ENCODE measurements at places on chromosomes 3 and 15.

GRCh38 chr3:53109891-53110771, 20.1 kb downstream of the RFT1 start:
- DNase-seq = peak; percentile 33

- no peak for DNase-seq
Measured at GRCh38 chr3:193744048-193744821, 151.2 kb downstream of the OPA1 start.

GRCh38 chr15:61092361-61093157, 136.5 kb downstream of the RORA start:
- DNase-seq = no peak

DNA sequence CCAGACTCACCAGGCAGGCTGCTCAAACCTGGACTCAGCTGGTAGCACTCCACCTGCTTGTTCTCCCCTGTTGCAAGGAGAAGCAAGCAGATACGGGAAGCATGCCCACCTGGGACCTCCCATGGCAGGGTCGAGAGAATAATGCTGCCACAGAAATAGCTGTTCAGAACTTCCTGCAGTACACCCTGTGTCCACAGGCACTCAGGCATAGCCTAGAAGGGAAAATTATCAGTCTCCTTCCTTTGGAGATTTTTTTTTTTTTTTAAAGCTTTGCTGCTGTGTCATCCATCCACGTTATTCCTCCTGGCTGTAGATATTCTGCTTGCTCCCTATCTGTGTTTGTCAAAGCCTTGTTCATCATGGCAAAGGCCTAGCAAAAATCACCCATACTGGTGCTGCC, 32.7 kb upstream of the RPS17 start:
- no peak for DNase-seq

DNA sequence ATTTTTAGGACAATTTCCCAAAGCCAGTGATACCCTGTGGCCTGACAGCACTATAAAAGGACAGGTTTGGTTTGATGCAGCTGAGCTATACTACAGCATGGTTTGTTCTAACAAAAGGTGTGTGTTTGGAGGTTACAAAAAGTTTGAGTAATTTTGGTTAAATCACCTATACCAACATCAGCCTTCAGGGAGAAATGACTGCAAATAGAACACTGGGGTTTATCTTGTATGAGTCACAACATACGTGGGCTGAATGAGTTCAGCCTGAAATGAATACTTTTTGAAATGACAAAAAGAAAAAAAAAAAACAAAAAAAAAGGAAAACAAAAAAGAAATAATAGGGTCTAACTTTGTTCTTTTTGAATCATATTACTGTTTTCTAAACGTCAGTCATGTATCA, 345.7 kb downstream of the CNTN3 start:
- no peak for DNase-seq

DNA sequence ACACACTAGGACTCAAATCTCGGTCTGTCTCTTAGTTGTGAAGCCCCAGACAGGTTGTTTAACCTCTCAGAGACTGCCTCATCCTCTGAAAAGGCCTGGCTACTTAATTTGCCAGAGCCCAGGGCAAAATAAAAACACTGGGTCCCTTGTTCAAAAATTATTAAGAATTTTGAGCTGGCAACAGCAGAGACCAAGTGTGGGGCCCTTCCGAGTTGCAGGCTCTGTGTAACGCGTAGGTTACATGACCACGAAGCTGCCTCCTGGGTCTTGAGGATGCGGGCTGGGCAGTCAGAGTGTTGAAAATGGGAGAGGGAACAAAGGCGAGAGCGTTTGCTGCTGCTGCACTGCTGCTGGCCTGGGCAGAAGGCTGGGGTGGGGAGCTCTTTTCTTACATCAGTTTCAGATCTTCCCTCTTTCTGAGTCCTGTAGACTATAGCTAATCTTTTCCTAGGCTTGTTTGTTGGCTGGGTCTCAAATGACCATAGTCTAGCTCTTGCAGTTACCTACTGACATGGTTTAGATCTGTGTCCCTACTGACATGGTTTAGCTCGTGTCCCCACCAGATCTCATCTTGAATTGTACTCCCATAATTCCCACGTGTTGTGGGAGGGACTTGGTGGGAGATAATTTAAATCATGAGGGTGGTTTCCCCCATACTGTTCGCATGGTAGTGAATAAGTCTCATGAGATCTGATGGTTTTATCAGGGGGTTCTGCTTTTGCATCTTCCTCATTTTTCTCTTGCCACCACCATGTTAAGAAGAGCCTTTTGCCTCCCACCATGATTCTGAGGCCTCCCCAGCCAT, 49.9 kb downstream of the CLEC3B start:
- DNase-seq = no peak

- no peak for DNase-seq
Measured at GRCh38 chr3:193114431-193115340, 126.3 kb upstream of the PLAAT1 start.

DNA sequence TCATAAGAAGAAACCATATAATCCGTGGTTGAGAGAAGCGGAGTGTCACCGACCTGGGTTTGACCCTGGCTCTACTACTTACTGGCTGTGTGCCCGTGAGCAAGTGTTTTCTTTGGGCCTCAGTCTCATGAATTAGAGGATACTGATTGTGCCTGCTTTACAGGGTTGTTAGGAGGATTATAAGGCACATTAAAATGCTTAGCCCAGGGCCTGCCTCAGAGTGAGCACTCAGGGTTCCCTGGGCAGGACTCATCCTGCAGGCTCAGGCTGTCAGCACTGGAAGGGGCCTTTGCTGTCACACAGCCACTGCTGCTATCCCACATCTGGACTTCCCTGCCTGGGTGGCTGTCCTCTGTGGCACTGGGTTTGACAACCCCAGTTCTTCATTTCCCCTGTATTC, 4.7 kb downstream of the PLA2G4F start:
- no peak for DNase-seq

DNA sequence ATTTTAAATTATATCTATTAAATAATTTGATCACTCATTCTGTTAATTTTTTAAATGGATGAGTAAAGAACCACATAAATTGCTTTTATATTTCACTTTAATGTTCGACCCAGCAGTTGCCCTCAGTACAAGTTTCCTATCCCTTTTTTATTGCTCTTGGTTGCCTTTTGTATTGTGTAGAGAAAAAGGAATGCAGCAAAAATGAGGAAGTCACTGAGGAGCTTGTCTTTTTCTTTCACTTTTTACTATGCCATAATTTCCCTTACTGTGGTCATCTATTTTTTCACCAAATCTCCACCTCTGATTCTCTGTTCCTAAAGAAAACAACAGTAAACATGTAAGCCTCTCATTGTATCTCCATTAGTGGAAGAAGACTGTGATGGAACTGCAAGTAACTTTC, 122.7 kb downstream of the B3GALNT1 start:
- peak; percentile 45 for DNase-seq

- no peak for DNase-seq
Measured at GRCh38 chr3:7015683-7016440, 154.9 kb downstream of the GRM7 start.

All from GF-D8 (cell line).